ENCODE measurements at places on chromosomes 1 and 21.

- DNase-seq, result peak; percentile 47
Observed at GRCh38 chr1:18949686-18950400, 6.6 kb downstream of the IFFO2 start.

DNA sequence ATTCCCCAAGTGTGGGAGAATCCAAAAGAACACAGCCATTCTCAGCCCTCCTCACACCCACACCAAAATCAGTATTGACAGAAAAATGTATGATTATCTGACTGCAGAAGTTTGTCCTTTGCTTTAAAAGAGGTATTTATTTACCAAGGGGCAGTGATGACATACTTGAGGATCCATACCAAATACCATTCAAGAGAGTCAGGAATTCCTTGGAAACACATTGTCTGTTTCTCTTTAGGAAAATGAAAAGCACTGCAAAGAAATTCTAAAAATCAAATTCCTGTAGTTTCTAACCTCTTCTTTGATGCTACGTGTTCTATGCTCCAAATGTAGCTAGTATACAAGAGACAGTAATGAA, 509.6 kb upstream of the CXADR start:
- no peak for DNase-seq

DNA sequence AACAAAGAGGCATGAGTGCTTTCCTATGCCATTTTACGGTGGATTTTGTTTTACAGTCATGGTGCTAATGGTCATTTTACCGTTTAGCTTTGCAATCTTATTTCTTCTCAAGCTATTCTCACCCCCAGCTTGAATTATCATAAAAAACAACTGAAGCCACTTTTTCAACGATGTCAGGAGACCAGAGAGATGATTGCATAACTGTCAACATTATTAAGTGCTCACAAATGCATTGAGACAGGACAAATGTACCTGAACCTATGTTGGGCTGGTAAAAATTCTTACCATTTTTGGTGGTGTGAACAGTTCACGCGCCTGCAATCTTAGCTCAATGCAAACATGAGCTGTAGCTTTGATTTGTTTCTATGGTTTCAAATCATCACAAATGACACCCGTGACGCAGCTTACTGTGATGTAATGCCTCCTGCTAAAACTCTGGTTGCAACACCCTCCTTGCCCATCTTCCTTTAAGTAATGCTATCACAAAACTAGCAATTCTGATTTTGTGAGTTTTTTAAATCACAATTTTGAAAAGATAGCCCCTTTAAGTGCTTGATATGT, 104.4 kb downstream of the UCHL5 start:
- no peak for DNase-seq

GRCh38 chr1:15719381-15720120, 16.5 kb upstream of the SLC25A34 start:
- no peak for DNase-seq

GRCh38 chr1:220974431-220974830, 95.2 kb downstream of the HLX start:
- DNase-seq, result no peak

- no peak for DNase-seq
Observed at GRCh38 chr1:165635329-165635728, 4.3 kb downstream of the MGST3 start.

DNA sequence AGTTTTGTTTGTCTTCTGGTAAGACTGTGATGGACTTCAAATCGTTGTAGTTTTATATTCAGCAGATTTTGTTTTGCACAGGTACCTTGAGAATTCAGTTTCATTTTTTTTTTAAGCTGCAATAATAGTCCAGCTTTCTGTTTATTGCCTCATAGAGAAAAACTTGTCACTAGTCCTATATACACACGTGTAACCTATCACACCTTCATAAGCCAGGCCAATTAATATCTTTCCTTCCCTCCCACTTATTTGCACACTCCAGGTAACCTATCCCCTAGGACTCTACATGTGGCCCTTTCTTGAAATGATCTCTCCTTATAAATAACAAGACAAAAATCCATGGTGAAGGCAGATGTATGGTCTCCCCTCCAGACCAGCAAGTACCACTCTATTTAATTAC, 62.4 kb downstream of the SLC22A15 start:
- no peak for DNase-seq

GRCh38 chr1:207841293-207841692, 69.6 kb downstream of the CD34 start:
- no peak for DNase-seq

GRCh38 chr1:5758000-5758858, 234.0 kb downstream of the NPHP4 start:
- no peak for DNase-seq

GRCh38 chr1:209820986-209821385, 6.8 kb upstream of the UTP25 start:
- DNase-seq, result no peak
